ENCODE measurements at places on chromosomes 4 and X.

- DNase-seq = no peak
Measured at GRCh38 chr4:71251261-71251660, 87.6 kb upstream of the SLC4A4 start.

DNA sequence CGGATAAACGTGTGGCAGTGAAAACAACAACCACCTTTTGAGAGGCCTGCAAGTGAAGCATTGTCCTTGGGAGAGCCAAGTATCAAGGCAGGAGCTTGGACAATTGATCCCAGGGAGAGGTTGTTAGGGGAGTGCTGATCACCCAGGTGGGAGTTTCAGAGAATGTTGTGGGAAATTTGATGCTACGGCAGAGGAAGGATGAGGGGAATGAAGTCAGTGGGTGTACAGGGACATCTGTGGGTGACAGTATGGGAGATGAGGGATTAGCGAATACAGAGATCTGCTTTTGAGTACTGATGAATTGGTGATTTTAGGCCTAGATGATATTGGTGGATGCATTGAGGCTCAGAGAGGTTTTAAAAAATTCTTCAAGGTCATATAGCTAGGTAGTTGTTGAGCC lies 4.3 kb downstream of the GNL3L start:
- no peak for DNase-seq

GRCh38 chr4:19010761-19011160 lies 989.2 kb upstream of the LCORL start:
- no peak for DNase-seq

DNA sequence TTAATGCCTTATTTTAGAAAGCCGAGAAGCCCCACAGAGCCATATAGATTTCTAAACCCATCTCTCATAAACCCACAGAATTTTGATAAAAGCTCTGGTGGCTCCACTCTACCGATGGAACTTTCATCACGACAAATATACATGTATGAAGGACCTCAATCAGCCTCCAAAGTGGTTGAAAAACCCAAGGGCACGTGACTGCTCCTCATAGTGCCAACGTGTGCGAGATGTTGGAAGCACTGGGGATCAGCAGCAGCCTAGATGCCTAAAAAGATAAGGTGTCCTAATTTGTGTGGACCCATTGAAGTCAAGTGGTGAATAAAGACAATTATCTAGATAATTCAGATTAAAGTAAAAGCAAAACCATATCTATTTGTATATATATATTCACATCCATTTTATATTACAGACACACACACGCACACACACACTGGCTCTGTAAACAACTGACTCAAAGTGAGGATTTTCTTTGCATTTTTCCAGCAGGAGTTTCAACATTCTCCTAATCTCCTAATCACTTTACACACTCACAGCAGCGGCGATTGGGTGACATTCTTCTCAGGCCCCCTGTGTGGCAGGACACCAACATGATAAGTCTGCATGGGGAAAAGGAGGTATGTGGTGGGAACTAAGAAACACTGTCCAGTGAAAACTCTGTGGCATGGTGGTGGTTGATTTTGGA lies 2.8 kb upstream of the PITX2 start:
- no peak for DNase-seq

- DNase-seq = no peak
Measured at GRCh38 chr4:46980851-46981250, 12.5 kb downstream of the GABRA4 start.

GRCh38 chr4:1030031-1030430 lies 18.6 kb downstream of the FGFRL1 start:
- no peak for DNase-seq

- DNase-seq = no peak
Measured at GRCh38 chrX:1700757-1701156, 85.9 kb downstream of the ASMT start.

DNA sequence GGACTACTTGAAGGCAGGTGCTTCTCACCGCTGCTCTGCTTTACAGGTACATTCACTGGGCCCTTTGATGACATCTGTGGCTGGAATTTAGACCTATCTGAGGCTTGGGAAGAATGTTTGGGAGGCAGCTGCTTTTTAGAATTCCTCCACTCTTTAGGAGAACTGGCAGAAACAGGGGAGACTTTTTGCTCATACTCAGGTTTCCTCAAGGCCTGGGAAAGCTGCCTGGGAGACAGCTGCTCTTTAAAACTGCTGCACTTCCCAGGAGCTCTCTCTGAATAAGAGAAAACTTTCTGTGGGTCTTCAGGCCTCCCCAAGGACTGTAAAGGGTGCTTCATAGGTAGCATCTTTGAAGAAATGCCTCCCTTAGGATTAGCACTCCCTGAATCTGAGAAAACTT lies 14.3 kb downstream of the CT47C1 start:
- DNase-seq = no peak

- no peak for DNase-seq
Measured at GRCh38 chr4:70678383-70678999, 9.8 kb upstream of the UTP3 start.
